Activated T-helper 9 cell treated with anti-CD3 and anti-CD28 coated beads, Interleukin-2, amount 50 U/mL, for 16 hours (primary cell): ENCODE measurements at places on chromosomes 16 and 17.
A peak's percentile ranks its signal among the peaks of the same experiment; 100 is the strongest.

GRCh38 chr17:39064819-39065218 is 86.6 kb downstream of the PLXDC1 start:
- no peak for DNase-seq

DNA sequence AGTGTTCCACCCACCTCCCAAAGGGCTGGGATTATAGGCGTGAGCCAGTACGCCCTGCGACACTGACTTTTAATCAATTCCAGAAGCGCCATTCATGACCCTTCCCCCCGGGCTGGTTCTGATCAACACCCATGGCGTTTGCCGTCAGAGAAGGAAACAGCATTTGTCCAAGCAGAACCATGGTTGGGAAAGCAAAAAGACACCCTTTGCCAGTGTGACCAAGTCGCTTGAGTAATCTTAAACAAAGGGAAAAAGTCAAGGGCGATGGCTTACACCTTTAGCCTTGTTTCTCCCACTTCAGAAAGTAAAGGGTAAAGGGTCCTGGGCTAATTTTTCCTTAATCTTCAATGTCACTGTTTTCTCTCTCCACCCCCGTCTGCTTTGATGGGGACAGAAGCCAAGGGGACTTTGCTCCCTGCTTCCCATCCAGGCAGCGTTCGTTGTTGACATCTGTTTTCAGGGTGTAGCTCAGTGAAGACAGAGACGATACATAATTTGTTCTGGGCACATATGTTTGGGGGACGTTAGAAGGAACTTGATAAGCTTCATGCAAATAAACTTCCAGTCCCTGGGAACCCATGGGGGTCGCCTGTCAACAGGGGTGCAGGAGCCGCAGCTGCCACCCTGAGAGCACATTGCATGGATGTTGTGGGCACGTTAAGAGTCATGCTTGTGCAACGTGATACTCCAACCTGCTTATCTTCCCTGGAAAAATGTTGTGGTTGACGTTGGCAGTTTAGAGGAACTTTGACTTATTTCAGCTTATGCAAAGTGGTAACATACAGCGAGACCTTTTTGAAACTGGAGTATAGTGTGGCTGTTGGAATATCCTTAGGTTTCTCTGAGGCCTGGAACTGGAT is 50.6 kb upstream of the TANGO6 start:
- no peak for DNase-seq

- DNase-seq, result no peak
Measured at GRCh38 chr16:15653227-15653626, 3.2 kb downstream of the NDE1 start.

GRCh38 chr17:73478334-73478733 is 165.9 kb downstream of the SDK2 start:
- DNase-seq, result no peak

GRCh38 chr17:34393401-34393800 is 30.4 kb upstream of the CCL1 start:
- no peak for DNase-seq

DNA sequence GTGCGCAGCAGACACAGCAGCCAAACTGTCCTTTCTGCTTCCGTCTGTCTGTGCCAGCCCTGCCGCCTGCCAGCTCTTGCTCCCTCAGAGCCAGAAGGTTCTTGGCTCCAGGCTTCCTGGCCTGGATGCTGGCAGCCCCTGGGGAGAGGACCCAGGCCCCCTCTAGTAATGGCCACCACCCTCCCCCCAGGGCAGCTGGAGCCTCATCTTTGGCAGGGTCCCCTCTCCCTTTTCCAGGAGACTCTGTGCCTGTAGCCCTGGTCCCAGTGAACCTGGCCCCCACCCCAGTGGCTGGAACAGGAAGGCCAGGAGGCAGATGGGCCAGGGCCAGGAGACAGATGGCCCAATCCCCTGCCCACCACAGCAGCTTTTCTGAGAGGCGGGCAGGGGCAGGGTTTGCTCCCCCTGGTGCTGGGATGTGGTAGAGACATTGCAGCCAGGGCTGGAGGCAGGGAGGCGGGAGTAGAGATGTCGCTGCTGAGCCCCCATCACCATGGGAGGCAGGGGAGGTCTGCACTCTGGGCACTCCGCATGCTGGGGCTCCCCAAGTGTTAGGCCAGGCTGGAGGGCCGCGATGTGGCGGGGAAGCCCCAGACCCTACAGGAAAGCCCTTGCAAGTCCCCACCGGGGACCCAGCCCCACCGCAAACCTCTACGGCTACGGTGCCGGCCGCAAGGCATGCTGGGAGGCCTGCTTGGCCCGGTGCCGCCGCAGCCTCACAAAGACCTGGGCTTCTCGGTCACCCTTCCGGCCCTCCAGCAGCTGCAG is 16.7 kb downstream of the UNC13D start:
- DNase-seq, result peak; percentile 56

DNA sequence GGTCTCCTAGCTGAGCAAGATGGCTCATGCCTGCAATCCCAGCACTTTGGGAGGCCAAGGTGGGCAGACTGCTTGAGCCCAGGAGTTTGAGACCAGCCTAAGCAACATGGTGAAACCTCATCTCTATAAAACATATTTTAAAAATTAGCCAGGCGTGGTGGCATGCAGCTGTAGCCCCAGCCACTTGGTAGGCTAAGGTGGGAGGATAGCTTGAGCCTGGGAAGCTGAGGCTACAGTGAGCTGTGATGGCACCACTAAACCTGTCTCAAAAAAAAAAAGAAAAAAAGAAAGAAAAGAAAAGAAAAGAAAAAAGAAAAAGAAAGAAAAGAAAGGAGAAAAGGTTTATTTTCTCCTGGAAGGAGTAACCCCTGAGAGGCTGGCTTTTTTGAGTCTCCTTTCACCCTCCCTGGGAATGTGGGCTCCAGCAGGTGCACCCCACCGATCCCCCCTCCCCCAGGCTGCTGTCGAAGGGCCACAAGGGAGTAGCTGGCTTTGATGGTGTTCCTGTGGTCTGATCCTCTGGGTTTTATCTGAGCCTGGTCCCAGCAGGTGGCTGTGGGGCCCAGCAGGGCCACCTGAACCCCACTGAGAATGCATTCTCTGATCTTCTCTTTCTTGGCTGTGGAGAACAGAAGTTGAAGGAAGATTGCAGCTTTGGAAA is 29.9 kb upstream of the TNRC6C start:
- no peak for DNase-seq

DNA sequence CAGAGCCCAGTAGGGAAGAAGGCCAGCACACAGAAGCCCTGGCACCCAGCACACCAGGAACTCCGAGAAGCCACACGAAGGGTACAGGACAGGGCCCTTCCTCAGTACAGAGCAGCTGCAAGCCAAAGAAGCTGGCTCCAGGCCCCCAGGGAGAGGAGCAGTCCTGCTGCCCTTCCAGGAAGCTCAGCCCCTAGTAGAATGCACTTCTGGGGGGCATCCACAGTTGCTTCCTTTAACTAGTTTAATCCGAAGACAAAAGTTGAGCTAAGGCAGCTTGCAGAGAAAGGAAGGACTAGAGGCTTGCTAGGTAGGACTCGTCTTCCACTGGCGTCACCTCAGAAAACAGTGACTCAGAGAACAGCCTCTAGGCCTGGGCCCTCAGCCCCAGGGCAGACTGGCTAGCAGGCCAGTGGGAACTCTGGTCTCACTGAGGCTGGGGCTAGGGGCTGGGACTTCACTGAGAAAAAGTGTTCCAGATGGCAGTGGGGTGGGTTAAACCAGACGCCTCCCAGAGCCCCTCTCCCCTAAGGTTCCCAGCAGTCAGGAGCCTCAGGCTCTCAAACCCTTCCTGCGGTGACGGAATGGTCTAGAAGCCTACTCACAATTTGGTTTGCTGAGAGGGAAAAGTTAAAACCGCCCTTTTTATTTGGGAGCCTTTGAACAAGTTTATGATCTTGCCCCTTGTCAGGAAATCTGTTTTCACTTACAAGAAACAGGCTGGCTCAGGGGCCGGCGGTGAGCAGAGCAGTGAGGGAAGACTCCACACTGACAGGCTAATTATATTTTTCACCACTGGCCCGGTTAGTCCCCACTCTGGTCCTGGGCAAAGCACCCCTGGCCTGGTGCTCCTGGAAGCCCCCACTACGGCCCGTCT is 41.4 kb downstream of the ACTG1 start:
- no peak for DNase-seq
